ENCODE measurements at places on chromosomes 1 and 21.

DNA sequence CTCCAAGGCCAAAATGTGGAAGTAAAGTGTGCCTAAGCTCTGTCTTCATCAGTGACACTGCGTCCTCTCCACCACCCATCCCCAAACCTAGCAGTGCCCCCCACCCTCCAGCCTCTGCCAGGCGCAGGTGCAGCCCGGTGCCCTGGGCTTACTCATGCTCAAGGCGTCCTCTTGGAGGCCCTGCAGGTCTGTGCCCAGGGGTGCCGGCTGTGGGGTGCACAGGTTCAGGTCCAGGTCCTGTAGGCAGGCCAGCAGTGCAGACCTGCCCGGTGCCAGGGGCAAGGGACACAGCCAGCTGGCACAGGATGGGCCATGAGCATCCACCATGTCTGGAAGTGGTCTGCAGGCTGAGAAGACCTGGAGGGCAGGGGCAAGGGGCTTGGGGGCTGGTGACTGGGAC, 5.1 kb downstream of the ZNF683 start:
- no peak for DNase-seq

DNA sequence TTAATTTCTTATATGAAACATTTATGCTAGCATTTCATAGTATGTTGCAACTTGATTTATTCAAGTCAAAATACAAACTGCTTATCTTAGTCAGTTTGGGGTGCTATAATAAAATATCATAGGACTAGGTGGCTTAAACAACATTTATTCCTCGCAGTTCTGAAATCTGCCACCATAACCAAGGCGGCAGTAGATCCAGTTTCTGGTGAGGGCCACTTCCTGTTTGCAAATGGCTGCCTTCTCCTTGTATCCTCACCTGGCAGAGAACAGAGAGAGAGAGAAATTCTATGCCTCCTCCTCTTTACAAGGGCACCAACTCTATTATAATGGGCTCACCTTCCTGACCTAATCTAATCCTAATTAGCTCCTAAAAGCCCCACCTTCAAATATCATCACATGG, 76.1 kb upstream of the RGS2 start:
- no peak for DNase-seq

- no peak for DNase-seq
Observed at GRCh38 chr1:230215529-230215928, 148.5 kb downstream of the GALNT2 start.

- no peak for DNase-seq
Observed at GRCh38 chr1:69568421-69569174, 876 bp downstream of the LRRC7 start.

DNA sequence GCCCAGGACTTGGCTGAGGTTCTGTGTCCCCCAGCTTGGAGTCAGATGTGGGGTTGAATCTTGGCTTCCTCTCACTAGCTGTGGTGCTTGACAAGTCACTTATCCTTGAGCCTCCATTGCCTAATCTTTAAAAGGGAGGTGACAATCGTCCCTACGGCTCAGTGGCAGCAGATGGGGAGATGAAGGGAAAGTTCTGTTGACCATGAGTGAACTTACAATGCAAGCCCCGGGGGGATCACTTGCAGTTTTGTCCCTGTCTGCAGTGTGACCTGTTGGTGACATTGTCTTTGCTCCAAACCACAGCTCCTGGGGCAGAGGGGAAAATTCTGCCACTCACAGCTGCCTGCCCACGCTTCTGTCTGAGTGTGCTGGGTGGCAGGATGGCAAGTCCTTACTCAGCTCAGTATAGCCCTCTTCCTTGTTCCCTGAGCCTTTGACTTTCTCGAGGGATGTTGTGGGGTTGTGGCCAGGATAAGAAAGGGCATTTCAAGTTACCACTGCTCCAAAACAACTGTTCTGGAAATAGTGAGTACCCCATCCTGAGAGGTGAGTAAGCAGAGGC, 1.7 kb downstream of the PCSK9 start:
- DNase-seq = no peak

DNA sequence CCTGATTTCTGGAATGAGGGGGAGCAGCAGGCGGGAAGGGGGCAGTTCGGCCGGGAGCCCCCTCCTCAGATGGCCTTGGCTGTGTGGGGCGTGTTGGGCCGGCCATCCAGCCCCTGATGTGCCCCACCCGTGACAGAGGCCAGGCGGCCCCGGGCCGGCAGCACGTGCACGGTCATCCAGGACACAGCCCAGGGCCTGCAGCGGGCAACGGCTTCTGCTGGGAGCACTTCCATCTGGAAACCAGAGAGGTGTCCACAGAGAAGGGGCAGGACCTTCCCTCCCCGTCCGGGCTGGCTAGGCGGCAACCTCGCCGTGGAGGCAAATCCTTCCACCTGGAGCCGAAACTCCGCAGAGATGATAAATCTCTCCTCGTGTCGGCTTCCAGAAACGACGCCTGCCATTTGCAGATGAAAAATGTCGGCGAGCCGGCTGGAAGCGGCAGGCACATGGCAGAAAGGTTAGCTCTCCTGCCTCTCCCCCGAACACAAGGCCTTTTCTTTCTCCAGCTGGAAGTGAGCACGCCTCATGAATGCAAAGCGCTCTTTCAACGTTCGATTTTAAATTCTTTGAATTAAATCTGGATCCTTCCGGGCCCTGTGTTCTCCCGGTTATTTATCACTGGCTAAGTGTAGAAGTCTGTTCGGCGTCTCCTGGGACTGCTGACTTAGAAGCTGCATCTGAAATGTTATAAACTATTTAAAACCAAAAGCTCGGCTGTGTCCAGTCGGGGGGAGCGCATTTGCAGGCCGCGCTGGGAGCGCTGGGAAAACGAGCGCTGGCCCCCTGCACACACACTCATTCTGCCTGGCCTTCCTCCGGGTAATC, 9.4 kb upstream of the ACTRT2 start:
- DNase-seq = no peak

DNA sequence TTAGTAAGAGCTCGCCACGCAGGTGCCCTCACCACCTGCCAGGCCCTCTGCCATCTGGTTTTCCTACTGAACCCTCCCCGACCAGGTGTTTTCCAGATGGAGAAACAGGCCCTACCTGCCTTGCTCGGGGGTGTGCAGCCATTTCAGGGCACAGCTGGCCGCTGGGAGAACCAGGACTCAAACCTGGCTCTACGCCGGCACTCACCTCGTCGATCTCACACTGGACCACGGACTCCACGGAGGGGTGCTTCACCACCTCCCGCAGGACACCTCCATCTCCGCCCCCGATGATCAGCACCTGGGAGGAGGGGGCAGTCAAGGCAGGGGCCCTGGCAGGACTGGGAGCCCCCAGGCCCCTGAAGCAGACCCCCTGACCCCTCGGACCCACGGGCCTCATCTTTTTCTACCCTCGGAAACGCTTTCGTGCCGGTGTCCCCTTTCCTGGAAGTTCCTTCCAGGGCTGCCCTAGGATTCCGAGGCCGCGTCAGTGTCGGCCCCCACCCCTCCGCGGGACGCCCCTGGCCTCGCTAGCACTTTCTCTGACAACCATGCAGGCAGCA, 1.1 kb downstream of the SRM start:
- no peak for DNase-seq

GRCh38 chr21:16072221-16072620, 342.4 kb downstream of the USP25 start:
- DNase-seq = no peak

- DNase-seq = no peak
Observed at GRCh38 chr1:145942871-145943270, 14.9 kb downstream of the LIX1L start.

DNA sequence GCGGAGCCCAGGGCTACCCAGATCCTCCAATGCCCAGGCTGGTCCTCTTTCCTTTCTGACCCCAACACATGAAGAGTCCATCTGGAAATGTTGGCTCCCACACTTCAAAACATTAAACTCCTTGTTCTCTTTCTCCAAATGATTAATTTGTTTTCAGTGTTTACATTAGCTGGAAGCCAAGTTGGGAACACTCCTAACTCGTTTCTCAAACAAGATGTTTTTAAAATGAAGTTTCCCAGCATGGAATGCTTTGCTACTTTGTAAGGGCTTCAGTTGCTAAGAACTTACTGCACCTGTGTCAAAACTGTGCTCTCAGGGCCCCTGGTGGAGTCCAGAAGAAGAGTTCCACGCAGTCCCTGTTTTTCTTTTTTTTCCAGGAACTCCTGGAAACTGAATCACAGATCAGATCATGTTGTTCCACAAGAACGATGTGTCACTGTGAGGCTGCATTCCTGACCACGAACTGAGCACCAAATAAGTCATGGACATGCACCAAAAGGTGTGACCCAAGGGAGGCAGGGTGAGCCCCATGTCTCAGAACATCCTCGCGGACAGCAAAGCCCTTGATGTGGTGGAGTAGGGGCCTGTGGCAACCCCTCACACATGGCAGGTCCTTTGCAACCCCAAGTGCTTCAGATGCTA, 257.3 kb downstream of the KCNJ6 start:
- no peak for DNase-seq

Data from D721Med (cell line).